ENCODE measurements at places on chromosomes 13 and 19.

GRCh38 chr19:8403820-8404109, 9.3 kb upstream of the MARCHF2 start:
- no peak for DNase-seq

- no peak for DNase-seq
These were observed 3.3 kb downstream of the SYCN start for GRCh38 chr19:39200803-39201115.

DNA sequence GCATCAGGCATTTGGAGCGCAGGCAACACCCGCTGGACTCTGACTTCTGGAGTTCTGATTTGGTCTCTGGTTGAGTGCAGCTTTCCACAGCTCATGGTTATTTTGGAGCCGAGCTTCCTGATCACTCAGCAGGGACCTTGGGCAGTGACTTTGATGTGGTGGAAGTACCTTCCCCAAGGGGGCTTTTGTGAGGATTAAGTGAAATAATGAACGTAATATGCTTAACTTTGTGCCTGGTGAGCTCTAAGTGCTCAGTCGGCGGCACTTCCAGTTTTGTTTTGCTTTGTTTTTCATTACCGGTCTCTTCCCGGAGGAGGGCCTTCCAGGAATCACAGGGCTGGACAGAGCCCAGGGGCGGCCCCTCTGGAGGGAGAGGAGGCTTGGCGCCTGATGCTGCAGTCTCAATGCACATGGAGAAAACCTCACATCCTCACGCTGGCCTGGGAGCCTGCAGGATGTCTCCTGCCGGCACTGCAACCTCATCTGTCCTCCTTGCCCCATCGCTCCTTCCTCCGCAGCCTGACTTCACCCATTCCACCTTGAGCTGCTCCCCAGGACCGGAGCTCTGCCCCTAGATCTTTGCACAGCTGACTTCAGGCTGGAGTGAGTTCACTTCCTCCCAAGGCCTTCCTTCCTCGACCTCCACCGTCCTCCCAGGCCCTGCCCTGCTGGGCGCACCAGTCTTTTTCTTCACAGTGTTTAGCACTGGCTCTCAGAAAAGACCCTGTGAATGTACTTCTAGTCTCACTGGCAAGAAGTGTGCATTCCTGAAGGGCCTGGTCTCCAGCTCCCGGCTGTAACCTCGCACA, 1.5 kb downstream of the PLEKHF1 start:
- DNase-seq, result peak; percentile 82

- DNase-seq, result peak; percentile 77
These were observed 18.9 kb upstream of the ZSCAN5A start for GRCh38 chr19:56333506-56333905.

DNA sequence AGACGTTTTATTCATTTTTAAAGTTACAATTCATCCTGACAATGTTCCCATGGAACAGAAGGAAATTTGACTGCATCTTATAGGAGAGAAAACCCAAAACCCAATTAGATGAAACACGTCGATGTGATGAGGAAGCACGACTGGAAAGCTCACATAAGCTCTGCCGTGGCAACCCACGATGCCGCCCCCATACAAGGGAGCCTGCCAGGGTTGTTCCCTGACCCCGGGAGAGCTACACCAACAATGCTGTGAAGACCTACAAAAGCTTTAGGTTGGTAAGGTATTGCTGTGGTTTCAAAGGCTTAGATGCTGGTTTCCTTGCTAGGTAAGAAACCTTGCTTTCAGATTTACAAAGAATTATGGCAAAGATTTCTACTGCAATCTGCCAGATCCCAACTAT, 393.1 kb downstream of the KLF12 start:
- DNase-seq, result no peak

DNA sequence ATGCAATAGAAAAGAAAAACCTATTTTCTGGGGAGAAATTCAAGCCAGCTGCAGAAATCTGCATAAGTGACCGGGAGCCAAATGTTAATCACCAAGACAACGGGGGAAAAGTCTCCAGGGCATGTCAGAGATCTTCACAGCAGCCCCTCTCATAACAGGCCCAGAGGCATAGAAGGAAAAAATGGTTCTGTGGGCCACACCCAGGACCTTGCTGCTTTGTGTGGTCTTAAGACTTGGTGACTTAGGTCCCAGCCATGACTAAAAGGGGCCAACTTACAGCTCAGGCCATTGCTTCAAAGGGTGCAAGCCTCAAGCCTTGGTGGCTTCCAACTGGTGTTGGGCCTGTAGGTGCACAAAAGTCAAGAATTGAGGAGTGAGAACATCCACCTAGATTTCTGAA, 2847.6 kb upstream of the PCDH20 start:
- DNase-seq, result no peak

GRCh38 chr19:43553656-43554055, 20.7 kb downstream of the ZNF575 start:
- DNase-seq, result no peak

DNA sequence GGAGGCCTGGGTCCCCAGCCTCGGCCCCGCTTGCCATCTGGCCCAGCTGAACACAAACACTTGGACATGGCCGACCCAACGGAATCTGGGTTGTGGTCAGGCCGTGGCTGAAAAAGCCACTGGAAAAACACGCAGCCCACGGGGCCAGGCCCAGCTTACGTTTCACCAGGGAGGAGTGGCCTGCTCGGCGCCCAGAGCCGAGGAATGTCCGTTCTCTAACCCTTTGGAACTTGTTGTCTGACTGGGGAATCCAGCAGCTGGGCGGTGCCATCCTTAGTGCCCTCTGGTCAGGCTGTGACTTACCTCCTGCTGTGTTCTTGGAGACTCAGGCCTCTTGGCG, 13.8 kb downstream of the CILP2 start:
- no peak for DNase-seq

DNA sequence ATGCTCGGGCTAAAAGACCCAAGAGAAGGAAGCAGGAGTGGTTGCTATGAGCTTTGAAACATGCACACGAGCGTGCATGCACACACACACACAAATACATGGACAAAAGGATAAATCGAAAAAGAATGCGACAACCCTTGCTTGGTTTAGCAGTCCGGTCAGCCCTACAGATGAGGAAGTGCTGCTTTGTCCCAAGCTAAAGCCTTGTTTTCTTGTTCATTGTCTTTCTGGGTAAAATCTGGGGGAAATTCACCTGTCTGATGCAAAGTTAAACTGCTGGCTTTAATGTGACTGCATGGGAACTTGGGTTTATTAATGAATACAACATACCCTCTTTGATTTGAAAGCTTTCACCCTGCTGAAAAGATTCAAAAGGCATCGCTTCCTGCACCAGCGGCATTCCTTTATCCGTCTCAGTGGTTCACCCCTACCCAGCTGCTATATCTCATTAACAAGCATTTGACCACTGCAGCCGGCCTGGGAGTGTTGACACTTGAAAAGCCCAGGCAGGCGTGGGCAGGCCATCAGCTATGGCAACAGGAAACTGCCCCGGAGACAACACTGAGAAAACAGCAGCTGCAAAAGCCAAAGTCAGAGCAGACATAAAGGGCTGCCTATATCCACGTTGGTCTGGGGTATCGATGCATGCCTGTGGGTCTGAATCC, 301.7 kb downstream of the NDFIP2 start:
- DNase-seq, result peak; percentile 70

DNA sequence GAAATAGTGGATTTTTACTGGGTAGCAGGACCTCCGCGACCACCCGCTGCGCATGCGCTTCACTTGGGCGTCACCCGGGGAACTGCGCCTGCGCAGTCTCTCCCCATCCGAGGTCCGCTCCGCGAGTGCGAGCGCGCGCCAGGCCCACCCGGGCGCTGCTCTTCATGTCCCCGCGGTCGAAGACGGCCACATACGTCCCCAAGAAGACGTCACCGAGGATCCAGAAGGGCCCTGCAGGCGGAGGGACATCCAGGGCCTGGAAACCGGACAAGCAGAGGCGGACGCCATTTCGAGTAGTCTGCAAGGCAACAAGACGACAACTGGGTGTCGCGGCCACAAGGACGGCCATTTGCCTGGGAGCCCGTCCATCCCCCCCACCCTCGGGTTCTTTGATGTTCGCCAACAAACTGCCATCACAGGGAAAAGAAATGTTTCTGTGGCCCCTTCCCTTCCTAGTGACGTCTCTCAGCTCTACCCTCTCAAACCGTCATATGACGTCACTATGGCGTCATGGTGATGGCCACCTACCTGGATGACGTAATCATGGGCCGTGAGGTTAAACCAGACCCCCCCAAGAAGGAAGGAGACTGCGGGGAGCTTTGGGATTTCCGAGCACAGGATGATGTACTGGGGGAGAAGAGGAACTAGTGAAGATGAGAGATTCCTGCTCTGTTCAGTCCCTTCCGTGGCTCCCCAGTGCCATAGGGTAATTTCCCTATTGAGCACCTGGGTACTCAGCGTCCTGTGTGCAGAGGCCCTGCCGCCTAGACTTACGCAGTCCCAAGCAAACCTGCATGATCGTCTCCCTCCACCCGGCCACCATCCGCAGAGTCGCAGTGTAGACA, 6.7 kb downstream of the NAPSA start:
- DNase-seq, result no peak

GRCh38 chr19:31148671-31149070, 200.6 kb downstream of the TSHZ3 start:
- DNase-seq, result no peak

DNA sequence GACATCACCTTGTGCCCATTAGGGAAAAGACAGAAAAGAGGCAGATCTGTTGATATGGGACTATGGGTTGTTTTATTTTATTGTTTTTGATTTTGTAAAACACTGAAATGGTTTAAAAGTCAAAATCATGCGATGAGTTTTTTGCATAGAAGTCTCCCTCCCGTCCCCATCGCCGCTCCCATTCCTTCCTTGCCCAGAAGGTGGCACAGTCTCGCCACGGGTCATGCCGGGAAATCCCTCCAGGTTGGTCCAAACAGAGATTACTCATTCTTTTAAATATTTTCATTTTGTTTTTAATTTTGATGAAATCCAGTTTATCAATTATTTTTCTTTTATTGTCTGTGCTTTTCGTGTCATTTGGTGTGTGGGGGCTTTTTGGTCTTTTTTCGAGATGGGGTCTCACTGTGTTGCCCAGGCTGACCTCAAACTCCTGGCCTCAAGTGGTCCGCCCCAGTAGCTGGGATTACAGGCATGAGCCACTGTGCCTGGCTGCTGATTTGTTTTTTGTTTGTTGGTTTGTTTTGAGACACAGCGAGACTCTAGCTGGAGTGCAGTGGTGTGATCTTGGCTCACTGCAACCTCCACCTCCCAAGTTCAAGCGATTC, 9.2 kb downstream of the PGPEP1 start:
- DNase-seq, result peak; percentile 71

GRCh38 chr13:32165796-32166195, 134.2 kb downstream of the FRY start:
- DNase-seq, result no peak

- DNase-seq, result peak; percentile 71
These were observed 7.9 kb upstream of the LINGO3 start for GRCh38 chr19:2315818-2316353.

DNA sequence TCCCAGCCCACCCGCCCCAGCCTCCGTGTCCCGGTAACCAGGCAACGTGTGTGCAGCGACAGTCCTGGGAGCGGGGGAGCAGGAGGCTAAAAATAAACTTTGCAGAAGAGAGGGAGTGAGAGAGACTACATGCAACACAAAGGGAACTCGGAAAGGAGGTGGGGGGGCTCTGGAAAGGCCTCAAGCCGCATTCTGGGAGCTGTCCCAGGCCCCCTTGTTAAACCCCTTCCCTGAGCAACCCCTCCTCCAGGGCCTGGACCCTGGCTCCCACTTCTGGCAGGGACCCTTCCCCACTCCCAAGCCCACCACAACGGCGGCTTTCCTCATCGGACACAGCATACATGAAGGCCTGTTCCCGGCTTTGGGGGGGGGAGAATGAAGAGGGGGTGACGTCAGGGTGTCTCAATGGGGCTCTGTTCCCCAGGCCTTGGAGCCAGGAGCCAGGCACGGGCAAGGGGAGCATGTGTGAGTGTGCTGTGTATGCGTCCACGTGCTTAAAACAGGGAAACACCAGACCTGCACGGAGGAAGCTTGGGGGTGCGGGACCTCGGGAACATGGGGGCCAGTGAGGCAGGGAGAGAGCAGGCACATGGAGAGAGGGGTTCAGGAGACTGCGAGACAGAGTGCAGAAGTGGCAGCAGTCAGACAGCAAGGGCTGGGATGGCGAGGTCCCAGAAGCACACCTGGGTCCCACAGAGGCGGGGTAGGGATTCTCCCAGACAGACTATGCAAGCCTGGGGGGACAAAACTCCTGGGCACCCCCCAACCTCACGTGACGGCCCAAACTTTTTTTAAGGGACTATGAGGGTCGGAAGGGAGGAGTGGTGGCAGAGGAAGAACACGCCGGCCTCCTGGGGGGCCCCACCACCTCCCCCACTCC, 2.3 kb downstream of the ERF start:
- DNase-seq, result peak; percentile 69

DNA sequence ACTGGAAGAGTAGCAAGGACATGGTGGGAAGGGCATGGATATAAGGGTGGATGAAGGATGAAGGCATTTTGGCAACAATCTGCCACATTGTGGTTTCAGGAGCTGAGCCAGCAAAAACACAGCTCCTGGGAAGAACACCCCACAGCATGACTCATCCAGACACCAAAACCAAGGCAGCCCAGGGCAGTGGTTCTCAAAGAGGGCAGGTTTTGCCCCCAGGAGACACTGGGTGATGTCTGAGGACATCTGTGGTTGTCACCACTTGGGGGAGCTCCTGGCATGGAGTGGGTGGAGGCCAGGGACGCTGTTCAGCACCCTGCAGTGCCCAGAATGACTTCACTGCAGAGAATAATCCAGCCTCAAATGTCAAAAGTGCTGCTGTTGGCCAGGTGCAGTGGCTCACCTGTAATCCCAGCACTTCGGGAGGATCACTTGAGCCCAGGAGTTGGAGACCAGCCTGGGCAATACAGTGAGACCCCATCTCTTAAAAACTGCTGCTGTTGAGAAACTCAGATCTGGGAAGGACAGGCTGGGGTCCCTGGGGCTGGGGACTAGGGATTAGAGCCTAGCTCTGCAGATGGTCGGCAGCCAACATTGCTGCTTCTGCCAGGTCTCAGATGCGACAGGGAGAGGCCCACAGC, 16.1 kb downstream of the ZFR2 start:
- no peak for DNase-seq

GRCh38 chr19:36418287-36419001, at the start of gene ZFP82:
Gene ZFP82, minus strand, starts transcription at chr19:36418644. Its CDS starts 8,855 bp downstream, at chr19:36409789.
- peak; percentile 92 for DNase-seq

DNA sequence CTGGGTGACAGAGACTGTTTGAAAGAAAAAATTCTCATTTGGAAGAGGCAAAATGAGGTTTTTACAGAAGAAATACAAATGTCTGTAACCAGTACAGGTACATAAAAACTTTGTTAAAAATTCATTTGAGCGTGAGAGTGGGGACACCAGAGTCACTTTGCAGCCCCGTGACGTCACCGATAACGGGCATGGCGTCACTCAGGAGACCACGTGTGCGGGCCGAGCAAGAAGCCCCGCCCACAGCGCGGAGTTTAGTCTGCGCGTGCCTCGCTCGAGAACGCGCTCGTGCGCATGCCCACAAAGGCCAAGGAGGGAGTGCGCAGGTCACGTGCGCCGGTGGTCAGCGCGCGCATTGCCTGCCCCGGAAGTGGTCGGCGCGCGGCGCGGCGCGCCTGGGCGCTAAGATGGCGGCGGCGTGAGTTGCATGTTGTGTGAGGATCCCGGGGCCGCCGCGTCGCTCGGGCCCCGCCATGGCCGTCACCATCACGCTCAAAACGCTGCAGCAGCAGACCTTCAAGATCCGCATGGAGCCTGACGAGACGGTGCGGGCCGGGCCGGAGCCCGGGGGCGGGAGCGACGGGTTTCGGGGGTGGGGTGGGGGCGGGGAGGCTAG, at the start of gene RAD23A:
TSS of gene RAD23A (plus strand) at position 384 of the 613 bp plus-strand sequence. CDS start at position 471, 87 bp downstream.
- peak; percentile 100 for DNase-seq
